Stimulated activated CD8-positive, alpha-beta memory T cell treated with anti-CD3 and anti-CD28 coated beads, Interleukin-4, amount 100 ng/mL, for 4 hours (primary cell): ENCODE measurements at places on chromosomes 12 and 14.

DNA sequence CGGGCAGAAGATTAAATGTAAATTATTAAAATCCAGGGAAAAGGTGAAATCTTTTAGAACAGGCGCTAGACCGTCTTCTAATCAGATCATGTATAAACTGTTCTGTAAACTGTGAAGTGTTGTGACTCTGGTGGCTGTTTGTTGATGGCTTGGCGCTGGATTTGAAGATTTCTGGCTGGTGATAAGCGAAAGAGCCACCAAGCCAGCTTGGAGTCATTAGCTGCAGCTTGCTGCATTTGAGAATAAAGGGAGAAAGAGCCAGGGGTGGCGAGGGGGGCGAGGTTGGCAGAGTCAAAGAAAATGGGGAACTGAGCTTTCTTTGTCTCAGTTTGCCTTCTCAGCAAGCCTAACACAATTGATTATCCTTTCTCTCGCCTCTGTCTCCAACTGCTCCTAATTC lies 8.0 kb downstream of the SYNDIG1L start:
- no peak for DNase-seq

DNA sequence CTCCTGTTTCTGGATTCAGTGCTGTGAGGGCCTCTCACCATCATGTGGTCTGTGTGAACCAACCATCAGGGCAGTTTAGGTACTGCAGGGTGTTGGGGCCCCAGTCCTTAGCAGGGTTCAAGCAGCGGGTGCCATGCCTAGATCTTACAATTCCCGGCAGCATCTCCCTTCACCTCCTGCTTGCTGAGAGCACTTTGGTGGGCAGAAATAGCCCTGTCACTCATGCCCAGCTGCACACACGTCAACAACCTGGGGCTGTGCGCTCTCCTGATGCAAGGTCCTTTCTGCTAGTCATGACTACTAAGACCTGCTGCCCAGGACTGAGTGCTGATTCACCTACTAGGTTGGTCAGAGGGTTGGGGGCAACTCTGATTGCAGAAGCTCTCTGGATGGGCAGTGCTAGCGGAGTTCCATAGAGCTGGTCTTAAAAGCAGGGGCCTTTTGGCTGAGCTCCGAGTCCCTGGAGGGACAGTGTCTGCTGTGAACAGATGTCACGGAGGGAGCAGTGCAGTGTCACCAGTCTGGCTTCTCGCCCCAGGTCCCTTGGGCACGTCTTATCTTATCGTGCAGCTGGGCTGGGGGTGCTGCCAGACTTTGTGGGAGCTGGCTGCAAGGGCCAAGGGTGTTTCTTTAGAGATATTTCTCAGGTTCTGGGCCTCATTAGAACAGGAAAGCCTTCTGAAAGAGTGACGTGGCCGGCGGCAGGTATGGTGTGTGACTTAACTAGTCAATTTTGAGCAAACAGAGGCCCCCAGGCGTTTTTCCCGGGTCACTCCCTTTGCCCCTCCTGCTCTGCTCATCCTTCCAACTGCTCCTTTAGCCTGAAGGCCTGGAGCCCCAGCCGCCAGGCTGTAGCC lies 71.8 kb downstream of the NINJ2 start:
- DNase-seq, result no peak

- no peak for DNase-seq
These were observed 49.7 kb downstream of the C14orf132 start for GRCh38 chr14:96088911-96089310.

DNA sequence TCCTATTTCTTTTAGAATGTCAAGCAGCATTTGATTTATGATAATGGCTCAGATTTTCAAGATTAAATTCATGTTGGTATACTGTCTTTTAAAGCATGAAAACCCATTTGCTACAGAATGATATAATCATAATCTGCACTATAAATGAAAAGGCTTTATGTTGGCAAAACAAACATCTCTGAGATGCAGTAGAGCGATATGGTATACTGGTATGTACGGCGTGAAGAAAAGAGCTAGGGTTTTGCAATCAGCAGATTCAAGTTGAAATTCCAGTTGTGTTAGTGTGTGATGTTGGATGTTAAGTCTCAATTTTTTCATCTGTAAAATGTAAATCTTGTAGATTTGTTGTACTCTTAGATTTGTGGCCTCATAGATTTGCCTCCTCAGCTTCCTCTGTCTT lies 53.2 kb upstream of the DYRK2 start:
- DNase-seq, result no peak

GRCh38 chr12:92462527-92462926 lies 240.3 kb upstream of the PLEKHG7 start:
- DNase-seq, result no peak

GRCh38 chr14:104933746-104934733 lies 9.4 kb downstream of the PLD4 start:
- no peak for DNase-seq

DNA sequence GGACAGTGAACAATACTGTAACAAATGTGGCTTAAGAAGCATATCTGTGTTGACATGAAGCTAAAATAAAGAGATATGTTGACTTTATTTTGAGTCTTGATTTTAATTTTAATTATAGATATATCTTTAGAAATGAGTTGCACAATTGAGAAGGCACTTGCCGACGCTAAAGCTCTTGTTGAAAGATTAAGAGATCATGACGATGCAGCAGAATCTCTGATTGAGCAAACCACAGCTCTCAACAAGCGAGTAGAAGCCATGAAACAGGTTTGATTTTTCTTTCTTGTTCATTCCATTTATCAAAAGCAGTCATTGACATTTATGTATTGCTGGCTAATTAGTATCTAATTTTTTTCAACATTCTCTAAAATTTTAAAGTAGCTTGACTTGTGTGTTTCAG lies 15.8 kb downstream of the FGFR1OP2 start:
- no peak for DNase-seq

DNA sequence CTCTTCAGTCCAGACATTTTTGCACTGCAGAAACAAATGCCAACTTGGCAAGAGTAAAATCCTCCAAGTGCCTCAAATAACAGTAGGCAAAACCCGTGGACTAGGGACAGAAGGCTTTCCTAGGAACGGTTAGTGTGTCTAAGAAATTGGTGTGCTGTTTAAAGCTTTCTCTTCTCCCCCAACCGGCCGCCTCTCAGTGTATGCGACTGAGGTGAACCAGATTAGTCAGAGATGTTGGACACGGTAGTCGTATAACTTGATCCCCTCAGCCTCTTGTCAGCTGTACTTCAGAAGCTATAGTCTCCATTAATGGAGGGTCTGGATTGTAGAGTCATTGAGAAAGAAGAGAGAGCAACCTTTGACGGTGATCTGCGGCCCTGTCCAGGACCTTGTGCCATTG lies 21.7 kb downstream of the PPFIBP1 start:
- no peak for DNase-seq

DNA sequence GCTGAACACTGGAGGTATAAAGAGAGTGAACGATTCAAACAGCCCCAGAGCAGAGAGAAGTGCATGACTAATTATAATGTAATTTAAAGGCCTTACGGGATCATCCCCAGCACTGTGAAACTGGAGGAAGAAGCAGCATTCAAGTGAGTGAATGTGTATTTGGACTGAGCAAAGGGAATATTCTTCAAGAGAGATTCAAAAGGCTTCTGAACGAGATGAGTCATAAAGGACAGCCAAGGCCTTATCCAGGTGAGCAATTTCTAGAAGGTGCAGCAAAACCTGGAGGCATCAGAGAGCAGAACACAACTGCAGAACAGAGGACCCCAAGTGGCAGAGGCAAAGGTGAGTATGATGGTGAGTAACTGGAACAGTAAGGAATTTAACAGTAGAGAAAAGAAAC lies 127.2 kb downstream of the BCAT1 start:
- DNase-seq, result no peak

- no peak for DNase-seq
These were observed 288.3 kb upstream of the AMIGO2 start for GRCh38 chr12:47367912-47368537.

- no peak for DNase-seq
These were observed 30.6 kb upstream of the FICD start for GRCh38 chr12:108484431-108484830.

GRCh38 chr12:25376985-25377384 lies 126.3 kb upstream of the KRAS start:
- no peak for DNase-seq

- no peak for DNase-seq
These were observed 44.3 kb upstream of the TRIM9 start for GRCh38 chr14:51139121-51139681.

- no peak for DNase-seq
These were observed 37.6 kb downstream of the SPTB start for GRCh38 chr14:64841772-64842750.

- DNase-seq, result no peak
These were observed 23.0 kb downstream of the MNAT1 start for GRCh38 chr14:60757567-60758002.

GRCh38 chr12:120453977-120454376 lies 7.7 kb downstream of the GATC start:
- no peak for DNase-seq

DNA sequence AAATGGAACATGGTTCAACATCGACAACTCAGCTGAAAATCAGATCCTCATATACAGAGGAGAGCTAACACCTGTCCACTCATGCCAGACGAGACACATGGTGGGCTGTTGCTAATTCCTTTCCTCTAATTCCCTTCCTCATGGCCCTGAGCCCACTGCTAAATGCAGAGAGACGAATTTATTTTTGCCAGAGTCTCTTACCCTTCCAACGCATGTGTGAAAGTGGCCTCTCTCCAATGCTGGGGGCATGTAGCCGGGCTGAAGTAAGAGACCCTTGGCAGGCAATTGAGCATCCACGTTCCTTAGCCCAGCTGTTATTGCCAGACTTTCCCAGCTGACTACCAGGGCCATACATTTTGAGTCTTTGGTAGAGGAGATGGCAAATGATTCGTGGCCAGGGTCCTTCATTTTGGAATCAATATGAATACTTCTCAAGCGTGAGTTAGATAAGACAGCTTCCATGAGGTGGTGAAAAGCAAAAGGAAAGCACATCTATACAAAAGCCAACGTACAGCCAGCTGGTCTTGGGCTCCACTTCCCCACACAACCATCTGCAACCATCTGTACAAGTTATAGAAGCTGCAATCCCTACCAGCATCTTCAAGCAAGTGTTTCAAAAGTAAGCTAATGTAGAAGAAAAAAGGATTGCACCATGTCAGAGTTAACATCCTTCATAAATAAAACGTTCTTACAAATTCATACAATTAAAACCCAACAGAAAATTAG lies 28.6 kb downstream of the CORO1C start:
- DNase-seq, result no peak

GRCh38 chr12:95790917-95791849 lies 619 bp upstream of the NTN4 start:
- DNase-seq, result no peak

GRCh38 chr12:94971923-94972322 lies 31.6 kb downstream of the NDUFA12 start:
- DNase-seq, result no peak

GRCh38 chr14:65042296-65042695 lies 55.6 kb downstream of the FNTB start:
- DNase-seq, result no peak

DNA sequence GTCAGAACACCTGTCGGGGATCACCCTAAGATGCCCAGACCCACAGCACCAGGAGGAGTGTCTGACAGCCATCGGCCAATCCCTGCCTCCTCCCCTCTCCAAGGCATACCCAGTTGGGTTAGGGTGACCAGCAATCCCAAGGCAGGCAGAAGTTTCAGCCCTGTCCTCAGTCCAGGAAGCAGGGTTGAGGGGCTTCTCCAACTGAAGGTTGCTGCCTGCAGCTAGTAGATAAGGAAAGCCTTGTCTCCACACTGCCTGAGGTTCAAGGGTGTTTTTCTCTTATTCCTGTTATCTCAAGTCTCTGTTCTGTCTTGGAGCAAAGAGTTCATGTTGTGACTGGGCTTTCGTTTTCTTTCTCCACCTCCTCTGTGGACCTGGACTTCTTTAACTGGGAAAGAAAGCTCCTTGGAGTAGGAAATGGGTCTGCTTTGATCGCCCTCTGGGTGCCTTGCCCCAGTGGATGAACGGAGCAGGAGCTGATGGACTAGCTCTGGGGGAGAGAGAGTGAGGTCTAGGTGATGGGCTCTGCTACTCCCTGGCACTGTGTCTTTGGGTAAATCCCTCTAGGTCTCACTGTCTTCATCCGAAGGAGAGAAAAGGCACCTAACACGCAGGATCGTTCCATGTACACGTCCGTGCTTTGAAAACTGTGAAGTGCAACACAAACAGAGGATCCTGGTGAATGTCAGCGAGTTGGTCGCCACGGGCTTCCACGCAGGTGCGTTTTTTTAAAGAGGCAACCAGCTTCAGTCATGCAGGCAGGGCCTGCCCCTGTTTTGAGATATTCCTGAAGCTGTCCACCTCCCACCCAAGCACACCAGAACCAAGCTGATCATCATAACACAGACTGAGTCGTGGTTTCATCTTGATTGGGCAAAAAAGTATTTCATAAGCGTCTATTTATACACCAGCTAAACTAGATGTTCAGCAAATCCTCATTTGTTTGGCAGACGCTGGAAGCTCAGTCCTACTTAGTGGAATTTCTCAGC lies 52.5 kb upstream of the FOXN3 start:
- DNase-seq, result no peak

GRCh38 chr14:47674543-47675465 lies 601 bp downstream of the MDGA2 start:
- no peak for DNase-seq

- no peak for DNase-seq
These were observed 36.4 kb upstream of the NR1H4 start for GRCh38 chr12:100437038-100437841.

DNA sequence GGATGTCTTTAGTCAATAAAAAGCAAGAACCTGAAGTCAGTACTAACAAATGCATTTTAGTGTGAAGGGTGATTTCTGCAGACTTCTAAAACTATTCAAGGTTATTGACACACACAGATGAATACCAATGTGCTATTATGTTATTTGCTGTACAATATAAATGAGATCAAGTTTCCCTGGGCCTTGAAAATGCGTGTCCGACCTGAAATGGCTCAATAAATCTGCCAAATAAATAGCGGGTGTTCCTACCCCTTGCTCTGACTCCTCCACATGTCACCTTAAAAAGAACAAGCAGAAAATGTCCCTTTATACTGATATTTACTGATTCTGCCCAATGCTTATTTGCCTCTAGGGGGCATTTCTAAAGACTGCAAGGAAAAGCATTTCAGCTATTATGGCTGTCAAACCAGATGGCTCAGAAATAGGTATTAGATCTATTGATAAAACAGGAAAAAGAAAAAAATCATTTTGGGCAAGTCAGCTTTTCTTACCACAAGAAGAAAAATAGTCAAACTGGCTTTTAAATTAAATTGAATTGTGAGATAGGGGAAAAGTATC lies 367.3 kb upstream of the KITLG start:
- DNase-seq, result no peak

DNA sequence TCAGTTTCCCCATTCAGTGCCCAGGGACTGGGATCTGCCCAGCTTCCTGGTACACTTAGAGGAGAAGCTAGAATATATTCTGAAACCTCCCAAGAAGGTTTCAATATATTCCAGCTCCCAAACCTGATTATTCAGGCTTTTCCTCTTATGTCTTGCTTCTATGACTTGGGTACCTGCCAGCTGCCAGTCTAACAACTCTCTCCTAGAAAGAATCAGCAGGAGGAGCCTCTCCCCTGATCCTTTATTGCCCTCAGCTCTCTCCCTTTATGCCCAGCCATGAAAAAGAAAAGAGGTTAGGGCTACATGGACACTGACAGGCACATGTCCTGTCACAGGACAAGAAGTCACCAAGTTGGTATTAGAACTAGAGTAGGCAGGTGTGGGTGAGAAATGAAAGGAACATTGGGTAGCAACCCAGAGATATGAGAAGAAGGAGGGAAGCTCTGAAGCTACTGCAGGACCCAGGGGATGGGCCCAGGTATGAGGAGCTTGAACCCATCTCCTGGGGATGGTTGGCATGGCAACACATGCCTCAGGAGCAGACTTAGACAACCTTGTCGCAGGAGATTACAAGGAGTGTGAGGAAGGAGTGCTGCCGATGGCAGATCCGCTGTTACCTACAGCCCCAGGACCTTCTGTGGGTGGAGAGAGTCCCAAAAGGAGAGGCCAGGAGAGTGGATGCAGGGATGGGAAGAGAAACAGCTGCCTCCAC lies 2.0 kb upstream of the CACNB3 start:
- no peak for DNase-seq
